ENCODE measurements at places on chromosomes 1 and 21.

DNA sequence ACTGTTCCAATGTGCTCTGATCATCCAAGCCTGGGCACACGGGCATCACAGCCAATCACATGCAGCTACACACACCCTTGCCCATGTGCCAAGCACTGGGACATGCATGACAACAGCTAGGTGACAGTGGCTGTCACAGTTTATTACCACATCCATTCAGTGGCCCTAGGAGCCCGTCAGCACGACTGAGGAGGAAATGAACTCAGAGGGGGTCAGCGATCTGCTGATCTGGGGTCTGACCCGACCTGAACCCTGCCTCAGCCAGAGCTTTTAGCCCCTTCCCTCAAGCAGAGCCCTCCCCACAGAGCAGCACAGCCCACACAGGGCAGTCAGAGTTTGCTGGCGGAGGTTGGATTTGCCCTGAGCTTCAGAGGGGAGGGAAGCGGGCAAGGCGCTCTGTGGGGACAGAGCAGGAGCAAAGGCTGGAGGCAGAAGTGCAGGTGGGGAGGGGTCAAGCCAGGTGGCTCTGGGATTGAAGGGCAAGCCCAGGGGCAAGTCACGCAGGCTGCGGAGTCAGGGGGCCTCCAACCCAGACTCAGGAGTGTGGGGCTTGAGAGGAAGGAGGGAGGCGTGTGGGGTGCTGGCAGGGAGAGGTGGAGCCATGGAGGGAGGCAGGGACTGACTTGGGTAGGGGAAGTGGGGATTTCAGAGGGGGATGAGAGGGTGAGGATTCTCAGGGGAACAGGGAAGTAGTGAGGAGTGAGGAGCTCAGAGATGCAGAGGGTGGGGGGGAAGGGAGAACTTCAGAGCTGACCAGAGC, 10.4 kb downstream of the SH3BGRL3 start:
- DNase-seq, result no peak

GRCh38 chr1:234722904-234723720, 113.1 kb upstream of the IRF2BP2 start:
- peak; percentile 30 for DNase-seq

- no peak for DNase-seq
These were observed 3.0 kb downstream of the SLC19A1 start for GRCh38 chr21:45539046-45539795.

DNA sequence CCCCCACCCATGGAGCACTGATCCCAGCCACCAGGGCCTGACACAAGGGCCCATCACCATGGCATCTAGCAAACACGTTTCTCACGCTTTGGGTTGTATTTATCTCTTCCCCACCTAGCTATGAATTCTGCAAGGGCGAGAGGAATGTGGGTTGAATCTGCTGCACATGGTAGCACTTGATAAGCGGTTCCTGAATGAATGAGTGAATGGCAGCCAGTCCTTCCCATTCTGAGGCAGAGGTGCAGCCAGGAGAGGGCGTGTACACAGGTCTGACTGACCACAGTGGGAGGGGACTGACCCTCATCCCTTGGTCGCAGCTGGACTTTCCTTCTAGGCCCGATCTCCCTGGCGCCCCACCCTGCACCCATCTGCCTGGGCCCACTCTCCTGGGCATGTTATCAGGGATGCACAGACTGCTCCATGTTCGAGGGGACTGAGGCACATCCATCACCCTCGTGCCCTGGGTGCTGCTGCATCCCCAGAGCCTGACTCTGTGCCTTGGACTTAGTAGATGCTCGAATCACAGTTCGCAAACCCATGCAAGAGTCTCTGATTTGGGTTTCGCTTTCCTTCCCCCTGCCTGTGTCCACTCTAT, 1.0 kb downstream of the RD3 start:
- no peak for DNase-seq
